ENCODE measurements at places on chromosomes 11 and 22.

- DNase-seq, result no peak
Observed at GRCh38 chr11:83938148-83938547, 652.0 kb upstream of the CCDC90B start.

DNA sequence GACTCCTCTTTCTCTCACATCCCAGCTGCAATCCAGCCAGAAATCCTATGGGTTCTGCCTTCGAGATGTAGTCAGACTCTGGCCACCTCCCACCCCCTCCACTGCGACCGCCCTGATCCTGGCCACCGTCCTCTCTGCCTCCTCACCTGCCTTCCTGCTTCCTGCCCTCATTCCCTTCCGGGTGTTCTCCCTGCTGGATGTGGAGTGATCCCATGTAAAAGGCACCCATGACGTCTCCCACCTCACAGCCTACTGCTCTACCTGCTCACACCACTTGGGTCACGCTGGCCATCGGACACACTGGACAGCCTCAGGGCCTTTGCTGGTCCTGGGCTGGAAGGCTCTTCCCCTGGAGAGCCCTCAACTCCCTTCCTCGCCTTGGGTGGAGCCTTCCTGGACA, 33.7 kb upstream of the CD5 start:
- no peak for DNase-seq

DNA sequence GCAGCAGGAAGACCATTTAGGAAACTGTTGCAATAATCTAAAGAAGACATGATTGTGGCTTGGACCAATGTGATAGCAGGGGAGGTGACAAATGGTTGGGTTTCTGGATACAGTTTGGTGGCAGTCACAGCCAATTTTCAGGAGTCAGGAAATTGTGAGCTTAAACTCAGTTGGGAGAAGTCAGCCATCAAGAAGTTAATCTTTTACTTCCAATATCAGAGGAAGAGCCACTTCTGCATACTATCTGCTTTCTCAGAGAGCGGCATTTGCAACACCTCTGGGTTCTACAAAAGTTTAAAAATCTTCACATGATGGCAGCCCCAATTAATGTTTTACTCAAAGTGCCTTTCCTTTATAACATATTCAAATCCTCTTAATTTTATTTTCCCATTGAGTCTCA, 33.7 kb upstream of the PDE3B start:
- no peak for DNase-seq

GRCh38 chr11:76626921-76627401, 43.6 kb downstream of the LRRC32 start:
- peak; percentile 12 for DNase-seq

DNA sequence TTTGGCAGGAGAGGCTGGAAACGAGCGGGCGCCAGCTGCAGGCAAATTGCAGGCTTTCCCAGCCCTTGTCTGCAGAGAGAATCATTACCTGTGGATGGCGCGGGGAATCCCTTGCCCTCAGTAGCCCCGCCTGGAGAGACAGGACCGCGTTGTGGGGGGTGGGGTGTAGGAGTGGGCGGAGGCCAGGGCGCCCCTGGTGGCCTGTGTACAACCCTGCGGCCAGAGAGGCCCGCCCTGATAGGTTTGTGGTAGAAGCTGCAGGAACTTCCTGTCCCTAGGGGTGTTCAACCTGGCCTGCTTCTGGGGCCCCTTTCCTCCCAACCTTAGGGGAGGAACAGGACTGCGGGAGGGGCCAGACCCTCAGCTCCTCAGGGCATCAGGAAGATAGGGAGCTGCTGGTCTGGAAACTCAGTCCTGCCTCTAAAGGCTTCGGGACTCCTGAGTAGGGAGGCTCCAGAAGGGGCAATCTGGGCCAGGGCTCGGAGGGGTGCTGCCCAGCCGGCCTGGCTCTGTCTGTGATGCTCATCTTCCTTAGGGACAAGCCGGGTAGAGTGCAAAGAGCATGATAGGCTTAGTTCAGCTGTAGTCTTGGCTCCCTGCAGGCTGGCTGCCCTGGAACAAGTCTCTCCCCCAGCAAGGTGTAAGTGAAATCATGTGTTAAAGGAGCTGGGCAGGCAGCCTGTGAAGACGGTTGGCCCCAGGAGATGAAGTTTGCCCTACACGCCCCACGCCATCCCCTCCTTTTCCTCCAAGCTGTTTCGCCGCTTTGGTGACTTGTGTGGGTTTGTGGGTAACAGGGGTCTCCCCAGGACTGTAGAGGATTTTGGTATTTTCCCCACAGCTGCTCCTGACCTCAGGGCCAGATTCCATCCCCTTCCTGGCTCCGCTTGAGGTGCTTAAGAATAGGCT, 24.1 kb upstream of the SUSD2 start:
- DNase-seq, result peak; percentile 85

GRCh38 chr11:94111660-94112059, 17.0 kb upstream of the PANX1 start:
- no peak for DNase-seq

GRCh38 chr11:75673977-75674582, 5.2 kb upstream of the MAP6 start:
- DNase-seq, result no peak

GRCh38 chr11:4017129-4017528, 77.5 kb upstream of the RRM1 start:
- no peak for DNase-seq

DNA sequence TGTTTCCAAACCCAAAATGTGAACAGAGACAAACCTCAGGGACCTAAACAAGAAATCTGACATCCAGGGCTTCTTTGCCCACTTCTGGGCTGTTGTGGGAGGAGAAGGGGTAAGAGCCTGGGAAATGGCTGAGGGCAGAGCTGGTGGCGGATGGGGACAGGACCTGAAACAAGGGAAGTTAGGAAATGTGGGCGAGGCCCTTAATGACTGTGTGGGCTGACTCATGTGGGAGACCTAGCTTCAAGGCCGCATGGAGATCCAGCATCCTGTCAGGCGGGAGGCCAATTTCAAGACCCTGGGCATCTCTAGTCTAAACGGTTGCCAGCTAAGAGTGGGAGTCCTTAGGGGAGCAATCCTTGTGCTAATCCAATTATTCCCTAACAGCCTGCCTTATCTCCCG, 2.1 kb upstream of the OAF start:
- no peak for DNase-seq

DNA sequence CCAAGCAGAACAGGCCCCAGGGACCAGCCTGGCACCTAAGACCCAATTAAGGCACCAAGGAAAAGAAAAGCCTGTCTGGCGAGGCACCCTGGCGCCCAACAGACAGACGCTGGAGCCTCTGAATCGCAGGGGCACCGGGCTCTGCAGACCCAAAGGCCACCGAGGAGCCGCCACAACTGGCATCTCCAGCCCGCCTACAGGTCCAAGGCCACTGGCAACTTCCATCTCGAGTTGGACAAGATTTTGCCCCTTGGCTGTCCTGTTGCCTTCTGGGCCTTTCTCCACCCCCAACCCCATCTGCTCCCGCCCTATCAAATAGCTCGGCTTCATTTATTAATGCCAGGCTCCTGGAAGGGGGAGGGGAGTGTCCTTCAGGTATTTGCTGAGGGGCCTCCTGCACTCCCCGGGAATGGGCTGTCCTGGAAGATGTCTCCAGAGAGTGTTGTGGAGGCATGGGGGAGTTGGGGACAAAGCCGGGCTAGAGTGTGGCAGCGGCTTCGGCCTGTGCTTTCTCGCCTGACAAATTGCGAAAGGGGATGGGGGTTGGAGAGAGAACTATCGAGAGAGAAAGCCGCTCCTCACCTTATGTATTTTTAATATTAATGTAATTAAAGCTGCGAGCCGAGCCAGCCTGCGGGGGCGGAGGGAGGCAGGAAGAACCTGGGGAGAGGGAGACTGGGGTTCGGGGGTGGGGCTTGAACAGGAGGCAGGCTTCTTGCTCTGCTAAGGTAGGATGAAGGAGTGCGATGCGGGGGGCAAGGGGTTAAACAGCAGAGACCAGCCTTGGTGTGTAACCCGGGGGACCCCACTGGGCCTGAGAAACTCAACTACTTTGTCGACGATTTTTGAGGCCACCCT, 2.0 kb downstream of the DSCAML1 start:
- no peak for DNase-seq

GRCh38 chr11:130151196-130151595, 8.4 kb upstream of the ST14 start:
- no peak for DNase-seq

DNA sequence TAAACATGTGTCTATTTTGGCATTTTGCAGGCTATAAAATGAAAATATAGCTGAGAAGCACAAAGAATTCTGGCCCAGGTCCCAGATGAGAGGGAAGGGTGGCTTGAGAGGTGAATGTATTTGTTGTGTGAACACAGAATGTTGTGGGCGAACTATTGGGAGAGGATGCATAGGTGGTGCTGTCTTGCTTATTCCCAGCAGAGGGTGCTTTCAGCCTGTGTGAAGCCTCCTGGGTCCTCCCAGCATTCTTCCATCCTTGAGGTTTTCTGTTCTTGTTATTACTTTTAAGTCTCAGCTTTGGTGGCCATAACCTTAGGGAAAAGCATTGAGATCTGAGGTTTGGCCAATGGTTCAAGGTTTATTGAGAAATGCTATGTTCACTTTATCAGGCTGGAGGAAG, 108.7 kb upstream of the SNX19 start:
- no peak for DNase-seq

- no peak for DNase-seq
Observed at GRCh38 chr11:113401718-113402117, 14.1 kb downstream of the ANKK1 start.

GRCh38 chr11:114949614-114950351, 271.5 kb downstream of the NXPE2 start:
- no peak for DNase-seq

DNA sequence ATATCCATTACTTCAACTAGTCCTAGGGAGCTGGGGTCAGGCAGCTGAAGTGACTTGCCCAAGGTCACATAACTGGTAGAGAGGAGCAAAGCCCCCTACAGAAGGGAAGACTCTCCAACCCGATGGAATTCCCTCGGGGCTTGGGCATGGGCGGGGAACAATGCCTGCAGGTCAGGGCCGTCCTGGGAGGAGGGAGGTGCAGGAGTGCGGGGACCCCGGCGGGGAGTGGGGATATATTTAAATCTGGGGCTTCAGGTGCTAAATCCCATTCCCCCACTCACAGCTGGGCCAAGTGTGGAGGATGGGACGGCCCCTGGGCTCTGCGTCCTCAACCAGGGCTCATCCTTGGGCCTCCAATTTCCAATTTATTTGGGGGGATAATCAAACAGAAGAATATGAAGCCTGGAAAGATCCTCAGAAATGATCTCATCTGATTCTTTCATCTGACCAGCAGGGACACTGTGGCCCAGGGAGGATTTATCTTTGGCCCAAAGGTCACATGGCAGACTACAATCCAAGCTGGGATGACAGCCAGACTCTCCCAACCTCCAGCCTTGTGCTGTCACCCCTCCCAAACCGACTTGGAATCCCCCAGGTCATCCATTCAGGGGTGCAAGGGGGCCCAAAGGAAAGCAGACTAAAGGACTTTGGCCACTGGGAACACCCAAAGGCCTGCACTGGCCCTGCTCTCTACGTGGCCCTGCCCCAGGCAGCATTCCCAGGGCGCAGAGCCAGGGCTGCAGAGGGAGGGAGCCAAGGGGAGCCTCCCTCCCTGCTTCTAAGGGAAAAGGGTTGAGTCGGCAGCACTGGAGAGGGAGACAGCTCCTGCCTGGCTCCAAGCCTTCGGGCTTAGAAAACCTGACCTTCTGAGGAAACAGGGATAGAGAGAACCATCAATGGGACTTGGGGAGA, 8.7 kb upstream of the C1QTNF6 start:
- no peak for DNase-seq

DNA sequence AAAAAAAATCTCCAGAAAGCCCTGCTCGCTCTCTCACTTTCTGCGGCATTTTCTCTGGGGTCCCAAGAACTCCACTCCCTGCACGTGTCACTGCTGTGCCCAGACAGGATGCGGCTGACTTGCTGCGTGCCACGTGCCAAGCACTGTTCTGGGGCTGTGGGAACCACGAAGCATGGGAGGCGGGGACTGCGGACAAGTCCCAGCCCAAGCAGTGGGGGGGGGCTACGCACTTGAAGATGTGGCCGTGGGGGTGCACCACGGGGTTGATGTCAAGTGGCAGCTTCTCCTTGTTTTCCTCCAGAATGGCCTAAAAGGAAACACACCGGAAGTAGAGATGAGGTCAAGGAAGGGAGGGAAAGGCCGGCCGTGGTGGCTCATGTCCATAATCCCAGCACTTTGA, 10.8 kb downstream of the TTLL12 start:
- no peak for DNase-seq

DNA sequence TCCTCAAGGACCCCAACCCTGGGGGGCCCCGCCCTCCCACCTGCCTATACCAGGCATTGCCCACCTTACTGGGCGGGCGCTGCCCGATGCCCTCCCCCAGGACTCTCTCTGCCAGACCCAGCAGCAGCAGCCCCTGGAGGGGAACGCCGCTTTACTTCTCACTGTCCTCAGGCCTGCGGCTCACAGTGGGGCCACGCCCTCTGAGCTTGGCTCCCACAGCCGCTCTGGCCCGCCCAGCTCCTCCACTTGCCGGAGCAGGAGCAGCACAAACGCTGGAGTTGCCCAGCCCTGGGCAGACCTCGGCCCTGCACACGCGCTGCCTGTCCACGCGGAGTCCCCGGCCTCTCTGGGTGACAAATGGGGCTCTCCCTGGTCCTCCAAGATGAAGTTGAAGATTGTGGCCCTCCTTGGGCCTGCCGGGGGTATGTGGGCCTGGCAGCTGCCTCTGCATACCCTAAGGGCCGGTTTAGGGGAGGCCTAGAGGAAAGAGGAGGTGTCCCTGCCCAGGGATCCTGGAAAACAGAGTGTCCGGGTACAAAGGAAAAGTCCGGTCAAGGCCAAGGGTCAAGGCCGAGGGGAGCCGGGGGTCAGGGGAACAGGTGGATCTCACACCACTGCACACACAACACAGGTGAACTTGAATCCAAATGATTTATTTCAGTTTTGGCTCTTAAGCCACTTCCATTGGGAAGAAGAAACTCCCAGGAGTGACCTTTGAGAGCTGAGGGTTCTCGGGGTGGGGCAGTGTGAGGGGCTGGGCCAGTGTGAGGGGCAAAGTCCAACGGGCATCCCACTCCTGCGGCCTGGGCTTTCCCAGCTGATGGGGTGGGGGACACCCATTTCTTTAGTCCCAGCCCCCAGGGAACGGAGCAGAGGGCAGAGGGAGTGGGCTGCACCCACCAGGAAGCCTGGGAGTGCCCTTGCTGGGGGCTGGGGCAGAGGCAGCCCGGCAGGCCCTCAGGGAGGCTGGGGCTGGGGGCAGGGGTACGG, 674 bp upstream of the BAIAP2L2 start:
- DNase-seq, result no peak

DNA sequence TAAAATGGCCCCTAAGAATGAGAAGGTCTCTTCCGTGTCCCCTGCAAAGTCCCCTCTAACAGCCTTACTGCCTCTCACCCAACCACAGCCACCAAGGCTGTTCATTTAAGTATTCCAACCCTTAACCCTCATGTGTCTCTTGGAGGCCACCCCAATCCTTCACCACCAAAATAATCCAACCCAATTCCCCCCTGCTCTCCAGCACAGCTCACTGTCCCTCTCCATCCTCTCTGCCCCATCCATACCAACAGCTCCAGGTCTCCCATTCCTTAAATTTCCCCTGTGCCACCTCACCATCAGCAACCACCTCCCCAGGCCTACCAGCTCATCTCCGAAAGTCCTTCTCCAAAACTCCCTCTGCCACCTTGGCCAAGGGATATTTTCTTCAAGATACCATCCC, 1.4 kb downstream of the FAM168A start:
- DNase-seq, result no peak

- no peak for DNase-seq
Observed at GRCh38 chr11:7430496-7430895, 54.8 kb upstream of the OLFML1 start.

- no peak for DNase-seq
Observed at GRCh38 chr11:60182541-60183330, at the start of gene MS4A6A. TSS of gene MS4A6A (minus strand) at chr11:60183083. CDS start at chr11:60181727, 1,356 bp downstream.

GRCh38 chr22:33028234-33028633, 29.9 kb downstream of the SYN3 start:
- DNase-seq, result no peak

Measured in T-helper 22 cell (primary cell).